ENCODE measurements at places on chromosomes 5 and 9. TPM values are rescaled to one million over a fixed set of nuclear protein-coding genes. Genes with fewer than 3 reads are reported as not detected.

CDK5RAP2 gene
- total RNA-seq: 71.0 TPM

SLC34A3 gene
- total RNA-seq: 0.27 TPM

ZFP2 gene
- total RNA-seq: 4.0 TPM

DNA sequence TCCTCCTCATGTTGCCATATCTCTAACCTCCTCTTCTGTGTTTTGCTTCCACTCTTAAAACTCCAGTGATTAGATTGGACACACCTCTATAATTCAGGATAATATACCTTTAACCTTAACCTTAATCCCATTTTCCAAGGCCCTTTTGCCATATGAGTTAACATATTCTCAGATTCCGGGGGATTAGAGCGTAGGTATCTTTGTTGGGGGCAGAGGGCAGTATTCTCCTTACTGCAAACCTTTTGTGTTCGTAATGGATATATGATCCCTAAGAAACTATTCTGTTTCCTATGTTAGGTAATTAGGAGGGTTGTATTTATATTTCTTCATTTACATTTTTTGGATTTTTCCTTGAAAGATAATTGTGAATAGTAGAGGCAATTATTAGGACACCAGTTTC, 99.5 kb downstream of the VPS13A start:
- H3K27me3 ChIP-seq: no peaks in the 10 kb centered on the region
- no peak overlapping the region for H3K27ac ChIP-seq
- no peak for DNase-seq
- no peak overlapping the region for H3K4me3 ChIP-seq
- no peaks in the 10 kb centered on the region for H3K4me1 ChIP-seq
- H3K36me3 ChIP-seq: peaks cover 13% of the 10 kb centered on the region

- no peak overlapping the region for H3K27ac ChIP-seq
- H3K4me1 ChIP-seq: peaks cover 12% of the 10 kb centered on the region
- H3K36me3 ChIP-seq: peaks cover 21% of the 10 kb centered on the region
- no peaks in the 10 kb centered on the region for H3K27me3 ChIP-seq
Observed at GRCh38 chr5:177344891-177345290, 6.6 kb downstream of the LMAN2 start.

GRCh38 chr5:168177831-168178450, 113.5 kb upstream of the WWC1 start:
- no peak overlapping the region for H3K27ac ChIP-seq
- no peak overlapping the region for H3K4me3 ChIP-seq
- peaks cover 15% of the 10 kb centered on the region for H3K4me1 ChIP-seq
- no peaks in the 10 kb centered on the region for H3K27me3 ChIP-seq

GRCh38 chr9:81824802-81825730, 103.2 kb upstream of the SPATA31D4 start:
- H3K4me1 ChIP-seq: peaks cover 33% of the 10 kb centered on the region
- no peak overlapping the region for H3K27ac ChIP-seq
- no peak for DNase-seq
- no peak overlapping the region for H3K4me3 ChIP-seq
- H3K36me3 ChIP-seq: no peaks in the 10 kb centered on the region

- no peak overlapping the region for H3K4me3 ChIP-seq
- no peak overlapping the region for H3K27ac ChIP-seq
- H3K4me1 ChIP-seq: peaks cover 12% of the 10 kb centered on the region
- peaks cover 38% of the 10 kb centered on the region for H3K27me3 ChIP-seq
- no peak for DNase-seq
Observed at GRCh38 chr9:134287591-134288491, 38.4 kb upstream of the RXRA start.

DNA sequence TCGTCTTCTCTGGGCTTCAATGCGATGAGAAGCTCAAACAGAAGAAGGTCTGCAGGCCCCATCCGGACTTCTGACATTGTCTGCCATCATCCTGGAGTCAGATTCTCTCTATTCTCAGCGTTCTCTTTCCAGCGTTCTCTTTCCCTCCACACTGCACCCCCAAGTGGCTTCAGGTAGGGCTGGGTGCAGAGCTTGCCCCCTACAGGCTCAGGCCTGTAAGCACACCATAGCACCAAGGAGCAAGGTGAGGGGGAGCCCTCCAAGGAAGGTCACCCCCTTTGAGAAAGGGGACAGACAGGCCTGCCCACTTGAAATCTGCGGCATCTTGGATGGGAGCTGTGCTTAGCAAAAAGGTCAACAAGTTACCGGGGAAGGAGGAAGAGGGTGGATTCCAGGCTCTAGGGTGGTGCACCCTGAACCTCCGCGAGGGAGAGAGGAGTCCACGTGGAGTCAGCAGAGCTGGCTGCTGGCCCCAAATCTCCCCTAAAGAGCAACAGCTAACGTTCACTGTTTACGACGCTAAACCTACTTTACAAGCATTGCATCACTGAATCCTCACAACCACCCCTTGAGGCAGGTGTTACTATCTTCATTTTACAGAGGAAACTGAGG, 27.5 kb downstream of the GPX3 start:
- no peak for DNase-seq
- H3K4me3 ChIP-seq: no peak overlapping the region
- no peaks in the 10 kb centered on the region for H3K27me3 ChIP-seq
- peaks cover 33% of the 10 kb centered on the region for H3K36me3 ChIP-seq
- no peak overlapping the region for H3K27ac ChIP-seq

DNA sequence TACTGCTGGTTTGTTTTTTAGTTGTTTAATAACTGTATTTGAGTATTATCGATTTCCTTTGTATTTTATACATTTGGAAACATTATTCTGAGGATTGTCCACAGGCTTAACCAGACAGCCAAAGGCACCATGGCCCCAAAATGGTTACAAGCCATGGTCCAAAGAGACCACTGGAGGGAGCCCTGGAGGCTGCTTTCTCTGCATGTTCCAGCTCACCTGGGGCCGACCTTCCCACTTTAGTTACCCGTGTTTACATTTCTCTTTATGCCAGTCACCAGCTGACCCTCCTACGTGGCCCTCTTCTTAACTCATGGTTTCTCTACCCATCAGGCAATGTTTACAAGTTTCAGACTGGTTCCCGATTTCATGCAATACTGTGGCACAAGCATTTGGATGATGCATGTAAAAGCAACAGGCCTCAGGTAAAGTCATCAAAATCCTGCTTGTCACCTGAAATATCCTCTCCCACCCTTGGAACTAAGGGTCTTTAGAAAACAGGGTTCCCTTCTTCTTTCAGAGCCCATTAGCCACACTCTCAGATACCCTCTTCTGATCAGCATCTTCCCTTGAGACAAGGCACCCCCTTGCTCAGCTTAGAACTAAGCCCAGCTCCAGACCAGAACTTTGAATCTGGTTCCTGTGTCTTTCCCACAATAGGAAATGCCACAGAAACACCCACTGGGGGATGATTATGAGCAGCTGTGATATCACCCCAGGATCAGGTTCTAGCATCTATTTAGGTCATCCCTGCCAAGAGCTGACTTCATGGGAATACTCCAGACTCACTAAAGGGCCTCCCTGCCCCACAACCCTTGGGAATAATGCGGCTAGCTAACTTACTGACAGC, 49.9 kb upstream of the GARNL3 start:
- H3K27me3 ChIP-seq: no peaks in the 10 kb centered on the region
- H3K4me3 ChIP-seq: no peak overlapping the region
- DNase-seq: peak; percentile 70
- no peak overlapping the region for H3K27ac ChIP-seq
- peaks cover 21% of the 10 kb centered on the region for H3K4me1 ChIP-seq
- no peaks in the 10 kb centered on the region for H3K36me3 ChIP-seq

DNA sequence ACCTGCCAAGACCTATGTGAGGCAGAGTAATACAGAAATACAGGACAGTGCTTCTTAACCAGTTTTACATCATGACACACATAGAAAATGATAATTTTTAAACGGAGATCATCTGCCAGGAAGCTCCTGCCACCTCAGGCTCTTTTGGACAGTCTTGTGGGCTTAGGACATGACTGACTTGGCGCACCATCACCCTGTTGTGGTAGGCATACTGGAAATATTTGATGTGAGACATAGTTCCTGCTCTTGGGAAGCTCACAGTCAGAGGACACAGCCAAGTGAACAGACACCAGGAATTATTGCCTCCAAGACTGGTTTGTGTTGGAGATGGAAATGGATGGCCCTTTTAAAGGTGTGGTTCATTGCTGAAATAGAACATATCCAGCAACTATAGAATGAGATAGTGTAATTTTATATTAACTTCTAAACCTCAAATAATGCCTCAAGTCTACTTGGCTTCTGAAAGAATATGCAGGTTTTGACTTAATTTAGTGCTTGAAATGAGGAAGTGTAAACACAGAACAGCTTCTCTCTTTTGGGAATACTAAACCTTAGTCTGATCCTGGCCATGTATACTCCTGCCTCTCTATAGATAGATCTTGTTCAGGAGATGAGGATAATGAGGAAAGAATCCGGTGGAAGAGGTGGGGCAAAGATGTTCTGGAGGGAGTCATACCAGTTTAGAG, 19.7 kb downstream of the CPEB4 start:
- DNase-seq: no peak
- H3K36me3 ChIP-seq: peaks cover 1% of the 10 kb centered on the region
- no peak overlapping the region for H3K4me3 ChIP-seq
- H3K27ac ChIP-seq: no peak overlapping the region
